ENCODE measurements at places on chromosomes 6 and 20.
A peak's percentile ranks its signal among the peaks of the same experiment; 100 is the strongest.

GRCh38 chr6:104728448-104728847 lies 131.3 kb downstream of the HACE1 start:
- DNase-seq, result no peak

- no peak for DNase-seq
Measured at GRCh38 chr6:138970159-138970558, 17.9 kb downstream of the REPS1 start.

DNA sequence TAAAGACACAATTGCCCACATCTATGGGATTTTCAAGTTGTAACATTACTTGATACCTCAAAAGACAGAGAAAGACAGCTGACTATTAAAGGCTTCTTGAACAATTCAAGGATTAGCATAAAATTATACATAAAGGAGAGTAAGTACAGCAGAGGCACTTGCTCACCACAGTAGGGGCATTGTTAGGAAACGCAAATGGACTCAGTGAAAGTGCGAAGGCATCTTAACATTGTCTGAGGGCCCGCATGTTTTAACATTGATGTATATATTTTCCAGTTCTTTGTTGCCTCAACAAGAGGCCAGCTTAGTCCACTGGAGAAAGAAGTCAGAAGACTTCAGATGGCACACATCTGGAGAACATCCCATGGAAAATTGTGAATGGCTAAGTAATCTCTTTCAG lies 115.4 kb downstream of the SIM1 start:
- no peak for DNase-seq

DNA sequence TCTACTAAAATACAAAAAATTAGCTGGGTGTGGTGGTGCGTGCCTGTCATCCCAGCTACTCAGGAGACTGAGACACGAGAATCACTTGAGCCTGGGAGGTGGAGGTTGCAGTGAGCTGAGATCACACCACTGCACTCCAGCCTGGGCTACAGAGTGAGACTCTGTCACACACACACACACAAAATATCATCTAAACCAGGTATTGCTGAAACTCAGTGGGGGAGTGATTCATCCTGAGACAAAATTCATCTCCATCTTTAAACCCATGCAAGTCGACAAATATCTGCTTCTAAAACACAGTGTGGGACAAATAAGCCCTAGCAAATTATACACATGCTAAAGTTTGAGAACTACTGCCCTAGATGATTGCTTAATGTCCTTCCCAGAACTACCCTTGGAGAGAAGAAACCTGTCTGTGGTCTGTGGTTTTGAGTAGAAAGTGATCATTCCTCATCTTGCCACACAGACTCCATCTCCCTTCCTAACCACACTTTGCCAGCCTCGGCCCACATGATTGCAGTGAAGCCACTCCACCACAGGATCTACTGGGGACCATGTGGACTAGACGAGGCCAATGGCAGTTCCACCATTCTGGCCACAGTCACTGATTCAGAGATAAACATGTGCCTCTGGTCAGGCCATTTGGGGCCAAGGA lies 130.3 kb downstream of the OPRM1 start:
- no peak for DNase-seq

- no peak for DNase-seq
Measured at GRCh38 chr20:15310361-15310760, 972.9 kb upstream of the FLRT3 start.

GRCh38 chr6:26029570-26029856 lies 57.7 kb upstream of the HFE start:
- no peak for DNase-seq

GRCh38 chr20:32333988-32334885 lies 23.9 kb upstream of the ASXL1 start:
- DNase-seq, result peak; percentile 77

- no peak for DNase-seq
Measured at GRCh38 chr6:44641344-44642031, 254.0 kb downstream of the CDC5L start.

DNA sequence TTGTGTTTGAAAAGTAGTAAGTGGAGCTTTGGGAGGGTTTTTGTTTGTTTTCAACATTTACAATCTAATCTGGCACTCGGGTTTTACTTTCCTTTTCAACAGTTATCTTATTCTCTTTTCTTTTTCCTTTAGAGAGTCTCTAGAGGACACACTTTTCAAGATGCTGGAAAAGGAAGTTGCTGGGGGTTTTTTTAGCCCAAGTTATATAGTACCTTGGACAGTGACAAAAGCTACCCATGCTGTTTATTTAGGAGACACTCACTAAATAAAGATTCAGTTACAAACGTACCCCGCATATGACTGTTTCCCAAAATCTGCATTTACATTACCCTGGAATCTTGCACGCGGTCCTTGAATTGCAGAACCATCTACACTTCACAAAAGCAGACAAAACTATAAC lies 78.8 kb downstream of the MAP7 start:
- DNase-seq, result no peak

GRCh38 chr6:37399131-37399530 lies 33.9 kb upstream of the CMTR1 start:
- DNase-seq, result no peak

DNA sequence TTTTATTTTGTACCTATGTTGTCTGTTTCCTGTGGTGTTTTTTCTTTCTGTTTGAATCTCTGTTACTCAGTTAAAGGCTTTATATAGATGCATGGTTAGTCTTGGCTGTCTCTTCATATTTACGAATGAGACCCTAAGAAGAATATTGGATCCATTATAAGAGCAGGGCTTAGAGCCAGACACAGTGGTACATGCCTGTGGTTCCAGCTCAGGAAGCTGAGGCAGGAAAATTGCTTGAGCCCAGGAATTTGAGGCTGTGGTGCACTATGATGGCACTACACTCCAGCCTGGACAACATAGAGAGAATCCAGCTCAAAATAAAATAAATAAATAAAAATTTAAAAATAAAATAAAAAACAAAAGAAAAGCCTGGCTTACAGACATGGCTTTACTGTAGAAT lies 211.1 kb downstream of the SOD2 start:
- DNase-seq, result no peak

- DNase-seq, result no peak
Measured at GRCh38 chr6:112286010-112286409, 31.6 kb upstream of the LAMA4 start.

- DNase-seq, result no peak
Measured at GRCh38 chr6:26455357-26455970, 2.3 kb upstream of the BTN2A1 start.

- DNase-seq, result no peak
Measured at GRCh38 chr6:143936778-143937667, 71.0 kb downstream of the PLAGL1 start.

DNA sequence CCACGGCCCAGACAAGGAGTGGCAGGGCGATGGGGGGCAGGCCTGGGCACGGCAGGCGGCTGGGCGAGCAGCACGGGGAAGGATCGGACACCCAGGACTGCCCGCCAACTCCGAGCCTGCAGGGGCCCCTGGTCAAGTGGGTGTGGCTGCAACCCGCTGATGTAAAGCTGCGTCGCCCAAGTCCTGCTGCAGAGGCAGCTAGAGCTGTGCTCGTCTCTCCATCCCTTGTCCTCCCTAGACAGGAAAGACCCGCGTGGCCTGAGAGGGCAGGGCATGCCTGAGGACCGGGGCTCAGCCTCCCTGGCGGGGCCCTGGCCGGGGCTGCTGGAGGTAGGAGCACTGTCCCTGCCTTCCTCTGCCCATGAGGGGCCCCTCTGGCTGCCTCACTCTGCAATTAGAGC lies 281.2 kb downstream of the CDH4 start:
- DNase-seq, result no peak
